HAP-1 (cell line): ENCODE measurements at places on chromosomes 12 and 14.
A peak's percentile ranks its signal among the peaks of the same experiment; 100 is the strongest.

- DNase-seq = no peak
These were observed 50.3 kb downstream of the HECTD4 start for GRCh38 chr12:112331886-112332285.

- DNase-seq = no peak
These were observed 64.8 kb downstream of the DRAM1 start for GRCh38 chr12:101942250-101942605.

DNA sequence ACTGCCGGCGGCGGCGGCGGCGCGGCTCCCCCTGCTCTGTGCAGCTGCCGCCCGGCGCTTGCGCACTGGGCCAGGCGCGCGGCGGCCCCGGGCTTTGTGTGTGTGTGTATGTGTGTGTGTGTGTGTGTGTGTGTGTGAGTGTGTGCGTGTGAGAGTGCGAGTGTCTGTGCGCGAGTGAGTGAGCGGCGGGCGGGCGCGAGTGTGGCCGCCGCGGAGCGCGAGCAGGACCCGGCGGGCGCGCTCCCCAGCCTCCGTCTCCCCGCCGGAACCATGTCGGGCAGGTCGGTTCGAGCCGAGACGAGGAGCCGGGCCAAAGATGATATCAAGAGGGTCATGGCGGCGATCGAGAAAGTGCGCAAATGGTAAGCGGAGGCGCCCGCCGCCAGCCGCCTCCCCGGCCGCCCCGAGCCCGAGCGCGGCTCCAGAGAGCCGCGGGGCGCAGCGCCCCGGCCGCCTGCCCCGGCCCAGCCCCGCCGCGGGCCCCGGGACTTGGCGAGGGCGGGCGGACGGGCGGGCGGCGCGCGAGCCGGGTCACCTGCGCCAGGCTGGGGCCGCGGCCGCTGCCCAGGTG lies at the start of gene BCL7A:
BCL7A (plus strand) TSS at position 63 of the 571 bp plus-strand sequence; CDS start at position 271, 208 bp downstream.
- DNase-seq = peak; percentile 42

DNA sequence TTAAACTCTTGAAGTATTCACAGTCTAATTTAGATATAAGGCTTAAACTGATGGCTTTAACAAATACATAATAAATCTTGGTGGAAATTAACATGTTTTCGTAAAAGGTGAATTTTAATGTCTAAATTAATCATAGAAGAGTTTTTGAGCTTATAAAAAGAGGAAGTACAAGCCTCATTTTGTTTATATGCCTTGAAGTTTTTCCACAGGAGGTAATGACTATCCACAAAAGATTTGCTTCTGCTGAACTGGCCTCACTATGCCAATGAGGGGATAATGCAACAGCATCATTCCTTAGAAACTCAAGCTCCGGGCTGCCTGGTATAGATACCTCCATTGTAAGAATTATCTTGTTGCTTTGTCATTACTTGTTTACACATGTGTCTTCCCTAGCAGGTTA lies 175.6 kb downstream of the DUSP6 start:
- DNase-seq = no peak

GRCh38 chr12:124456652-124457152 lies 110.7 kb downstream of the NCOR2 start:
- no peak for DNase-seq

DNA sequence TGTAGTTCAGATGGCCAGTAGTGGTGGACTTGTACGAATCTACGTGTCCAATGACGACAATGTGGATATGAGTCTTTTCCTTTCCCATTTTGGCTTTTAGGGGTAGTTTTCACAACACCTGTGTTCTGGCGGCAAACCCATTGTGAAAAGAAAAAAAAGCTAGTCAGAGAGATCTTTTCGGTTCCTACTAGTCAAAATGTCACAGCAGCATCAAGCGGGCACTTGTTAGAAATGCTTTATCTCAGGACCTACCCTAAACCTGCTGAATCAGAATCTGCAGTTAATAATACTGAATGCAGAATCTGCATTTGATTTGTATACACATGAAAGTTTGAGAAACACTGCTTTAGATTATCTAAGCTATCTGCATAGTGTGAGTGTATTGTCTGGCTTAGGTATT lies 18.3 kb downstream of the AEBP2 start:
- no peak for DNase-seq

DNA sequence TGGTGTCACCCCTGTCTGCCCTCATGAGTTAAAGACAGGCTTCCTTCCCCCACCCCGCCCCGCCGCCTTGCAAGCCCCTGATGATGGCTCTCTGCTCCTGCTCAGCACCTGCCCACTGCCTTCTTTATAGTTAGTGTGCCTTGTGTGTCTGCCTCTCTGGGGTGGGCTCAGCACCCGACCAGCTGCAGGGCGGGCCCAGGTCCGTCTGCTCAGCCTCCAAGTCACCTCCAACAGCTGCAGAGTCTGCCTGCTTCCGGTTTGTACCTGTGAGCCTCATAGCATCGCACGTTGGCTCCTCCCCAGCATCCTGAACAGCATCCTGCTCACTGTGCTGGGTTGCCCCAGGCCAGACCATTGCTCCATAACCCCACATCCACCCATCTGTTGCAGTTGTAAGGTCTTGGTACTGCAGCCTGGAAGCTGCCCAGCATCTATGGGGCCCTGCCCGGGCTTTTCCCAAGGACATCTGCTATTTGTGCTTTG lies 3.5 kb downstream of the TGFB3 start:
- no peak for DNase-seq

DNA sequence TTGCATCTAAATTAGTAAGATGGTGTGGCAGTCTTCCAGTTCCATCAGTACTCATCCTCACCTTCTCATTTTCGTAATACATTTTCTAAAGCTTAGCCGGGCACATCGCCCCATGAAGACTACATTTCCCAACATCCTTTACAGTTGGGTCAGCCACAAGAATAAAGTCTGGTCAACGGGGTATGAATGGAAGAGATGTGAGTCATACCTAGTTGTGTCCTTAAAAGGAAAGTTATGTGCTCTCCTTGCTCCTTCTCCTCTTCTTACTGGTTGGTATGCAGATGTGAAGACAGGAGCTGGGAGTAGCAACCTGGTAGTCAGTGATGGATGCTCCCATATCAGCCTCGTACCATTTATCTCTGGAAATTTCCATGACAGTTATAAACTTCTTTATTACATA lies 35.9 kb upstream of the EGLN3 start:
- DNase-seq = no peak

GRCh38 chr12:122349078-122349477 lies 73.4 kb downstream of the CLIP1 start:
- peak; percentile 90 for DNase-seq
